NCI-H460 (cell line): ENCODE measurements at places on chromosomes 4 and X. TPM values are rescaled to one million over a fixed set of nuclear protein-coding genes. Genes with fewer than 3 reads are reported as not detected.

Gene HTN3
- not detected in 2 replicates for total RNA-seq

DNA sequence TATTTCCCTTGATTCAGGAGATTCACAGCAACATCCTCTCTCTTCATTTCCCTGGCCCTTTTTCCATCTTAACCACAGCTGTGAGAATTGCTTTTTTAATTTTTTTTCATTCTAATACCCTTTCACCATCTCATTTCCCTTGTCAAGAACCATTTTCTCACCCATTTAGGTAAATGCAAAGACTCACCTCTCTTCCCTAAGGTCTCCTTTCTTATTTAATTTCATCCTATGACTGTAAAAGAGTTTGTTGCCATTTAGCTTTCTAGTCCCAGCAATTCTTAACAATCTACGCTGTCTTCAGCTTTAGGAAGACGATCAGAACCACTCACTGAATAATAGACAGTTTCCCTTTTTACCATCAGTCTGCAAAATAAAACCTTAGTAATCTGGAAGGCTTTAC lies 241.1 kb upstream of the ETNPPL start:
- no peak for DNase-seq

DNA sequence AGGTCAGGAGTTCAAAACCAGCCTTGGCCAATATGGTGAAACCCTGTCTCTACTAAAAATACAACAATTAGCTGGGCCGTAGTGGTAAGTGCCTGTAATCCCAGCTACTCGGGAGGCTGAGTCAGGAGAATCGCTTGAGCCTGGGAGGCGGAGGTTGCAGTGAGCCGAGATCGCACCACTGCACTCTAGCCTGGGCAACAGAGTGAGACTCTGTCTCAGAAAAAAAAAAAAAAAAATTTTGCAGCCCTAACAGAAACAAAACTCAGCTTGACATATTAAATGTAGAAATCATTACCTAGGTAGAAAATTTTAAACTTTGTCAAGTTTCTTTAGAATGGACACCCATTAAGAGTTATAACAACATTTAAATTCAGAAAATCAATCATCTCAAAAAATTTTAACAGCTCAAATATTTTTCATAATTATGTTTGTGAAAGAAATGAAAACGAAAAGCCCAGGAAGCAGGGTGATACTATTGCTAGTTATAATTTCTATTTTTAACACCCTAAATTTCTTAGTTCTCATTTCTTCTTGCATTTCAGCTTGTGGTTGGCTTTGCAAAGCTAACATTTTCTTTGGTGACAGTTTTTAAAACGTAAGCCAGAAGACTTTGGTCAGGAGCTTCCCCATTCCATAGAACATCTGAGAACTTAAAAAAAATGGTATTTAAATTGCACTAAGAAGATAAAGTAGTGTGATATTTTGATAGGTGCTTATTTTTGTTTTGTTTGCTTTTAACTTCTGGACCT lies 33.3 kb upstream of the RBBP7 start:
- DNase-seq: no peak

GRCh38 chr4:106985830-106986229 lies 50.3 kb downstream of the DKK2 start:
- no peak for DNase-seq

Gene MTTP
- total RNA-seq: 0.05 TPM in 1 of 2 replicates, not detected in the other

Gene AKAP4
- not detected in 2 replicates for total RNA-seq

DNA sequence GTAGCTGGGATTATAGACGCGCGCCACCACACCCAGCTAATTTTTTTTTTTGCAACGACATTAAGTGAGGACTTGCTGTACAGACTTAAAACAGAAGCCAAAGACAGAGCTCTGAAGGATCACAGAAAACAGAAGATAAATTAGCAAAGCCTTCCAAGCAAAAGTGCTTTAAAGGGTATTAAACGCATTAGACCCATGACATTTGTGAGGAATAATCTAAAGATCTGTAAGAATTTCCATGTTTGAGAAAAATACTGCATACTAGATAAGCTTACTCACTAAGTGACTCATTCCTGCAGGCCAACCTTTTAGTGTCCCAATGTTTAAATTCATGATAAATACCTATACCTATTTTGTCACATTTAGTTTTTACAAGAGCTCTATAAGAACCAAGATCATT lies 27.4 kb downstream of the SMARCA1 start:
- DNase-seq: no peak

DNA sequence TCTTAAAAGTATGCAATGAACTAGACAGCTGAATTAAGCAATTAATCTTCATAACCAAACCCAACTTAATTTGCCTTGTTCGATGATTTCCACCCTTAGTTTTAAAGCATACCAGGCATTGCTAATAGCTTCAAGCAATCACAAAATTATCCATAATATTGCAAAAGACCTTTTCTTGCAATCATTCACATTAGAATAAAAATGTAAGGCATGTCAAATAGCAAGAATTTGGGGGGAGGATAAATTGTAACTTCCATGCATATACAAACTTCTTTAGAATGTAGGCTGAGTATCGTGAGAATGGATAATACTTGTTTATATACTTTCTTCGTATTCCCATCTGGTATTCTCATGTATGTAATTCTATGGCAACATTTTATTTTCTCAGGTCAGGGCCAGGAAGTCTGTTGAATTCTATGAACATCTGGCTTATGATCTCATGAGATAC lies 28.7 kb upstream of the BMP2K start:
- DNase-seq: no peak

Gene SOWAHD
- not detected in 2 replicates for total RNA-seq

Gene COL4A6
- total RNA-seq: 157 and 177 TPM in 2 replicates

- peak; percentile 3 for DNase-seq
These were observed 706 bp downstream of the CHIC1 start for GRCh38 chrX:73563738-73564068.

DNA sequence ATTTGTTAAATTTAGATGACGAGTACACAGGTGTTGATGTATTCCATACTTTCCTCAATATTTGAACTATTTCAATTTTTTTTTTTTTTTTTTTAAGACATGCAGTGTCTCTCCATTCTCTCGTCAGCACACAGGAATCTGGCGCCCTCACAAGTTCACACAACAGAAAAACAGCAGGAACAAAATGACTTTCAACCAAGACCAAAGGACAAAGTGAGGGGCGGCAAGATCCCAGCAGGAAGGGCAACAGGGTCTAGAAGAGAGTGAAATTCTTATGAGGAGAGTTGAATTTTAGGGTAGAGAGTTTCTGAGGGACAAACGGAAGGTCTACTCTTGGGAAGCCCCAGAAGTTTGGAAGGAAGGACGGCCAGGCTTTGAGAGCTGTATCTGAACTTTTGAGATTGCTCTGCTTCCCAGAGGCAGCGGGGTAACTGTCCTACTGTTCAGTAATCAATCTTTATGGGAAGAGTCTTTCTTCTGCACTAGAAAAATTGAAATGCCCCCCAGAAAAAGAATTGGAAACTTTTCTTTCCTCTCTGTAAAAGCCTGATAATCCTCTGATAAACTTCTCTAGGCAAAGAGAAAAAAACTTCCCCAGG lies 760.2 kb downstream of the RAB28 start:
- no peak for DNase-seq

- DNase-seq: no peak
These were observed 31.4 kb upstream of the ARSH start for GRCh38 chrX:2974961-2975360.

- no peak for DNase-seq
These were observed 72.2 kb downstream of the RAB28 start for GRCh38 chr4:13411942-13412341.

Gene DDX53
- not detected in 2 replicates for total RNA-seq

Gene ABLIM2
- 2.3 and 3.6 TPM in 2 replicates for total RNA-seq

DNA sequence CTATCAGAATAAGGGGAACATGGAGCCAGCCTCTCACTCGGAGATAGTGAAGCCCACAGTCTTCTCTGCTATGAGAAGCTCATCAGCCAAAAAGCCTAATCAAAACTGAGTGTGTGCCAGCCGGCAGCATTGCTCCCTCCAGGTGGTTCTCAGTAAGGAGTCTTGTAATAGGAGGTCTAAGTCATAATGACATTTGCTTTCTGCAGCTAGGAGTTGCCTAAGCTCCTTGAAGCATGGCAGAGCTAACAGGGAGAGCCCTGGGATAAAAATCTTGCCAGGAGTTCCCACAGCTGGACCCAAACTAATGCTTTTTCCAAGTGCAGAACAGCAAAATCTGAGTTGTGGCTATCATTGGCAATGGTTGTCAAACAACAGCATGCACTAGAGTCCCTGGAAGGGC lies 245.2 kb downstream of the SPATA18 start:
- no peak for DNase-seq

DNA sequence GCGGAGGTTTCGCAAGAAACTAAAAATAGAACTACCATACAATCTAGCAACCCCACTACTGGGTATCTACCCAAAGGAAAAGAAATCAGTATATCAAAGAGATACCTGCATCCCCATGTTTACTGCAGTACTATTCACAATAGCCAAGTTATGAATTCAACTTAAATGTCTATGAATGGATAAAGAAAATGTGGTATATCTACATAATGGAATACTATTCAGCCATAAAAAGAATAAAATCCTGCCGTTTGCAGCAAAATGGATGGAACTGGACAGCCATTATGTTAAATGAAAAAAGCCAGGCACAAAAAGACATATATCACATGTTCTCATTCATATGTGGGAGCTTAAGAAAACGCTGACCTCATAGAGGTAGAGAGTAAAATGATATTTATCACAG lies 65.3 kb downstream of the LCORL start:
- DNase-seq: no peak

DNA sequence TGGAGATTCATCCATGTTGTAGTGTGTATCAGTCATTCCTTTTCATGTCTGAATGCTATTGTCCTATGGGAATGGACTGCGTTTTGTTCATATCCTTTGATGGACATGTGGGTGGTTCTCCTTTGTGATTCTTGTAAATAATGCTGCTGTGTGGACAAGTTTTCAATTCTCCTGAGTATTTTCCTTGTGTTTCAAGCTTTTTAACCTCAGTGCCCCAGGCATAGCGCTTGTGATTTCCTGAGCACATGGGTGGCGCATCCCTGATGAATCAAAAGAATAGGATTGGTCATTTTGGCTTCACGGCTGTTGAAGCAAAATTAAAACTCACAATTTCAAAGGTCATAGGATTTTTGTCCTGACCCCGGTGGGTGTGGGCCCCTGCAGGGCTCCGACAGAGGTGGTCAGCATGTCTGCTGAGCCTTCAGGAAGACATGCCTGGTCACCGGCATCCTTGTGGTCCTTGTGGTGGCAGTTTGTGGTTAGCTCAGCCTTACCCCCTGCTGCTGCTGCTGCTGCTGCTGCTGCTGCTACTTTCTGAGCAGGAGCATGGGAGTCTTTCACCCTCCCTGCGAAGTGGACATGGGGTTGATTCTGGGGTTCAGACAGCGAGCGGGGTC lies 30.0 kb downstream of the SHROOM2 start:
- DNase-seq: no peak

GRCh38 chr4:34372815-34373214 lies 1871.5 kb downstream of the ARAP2 start:
- no peak for DNase-seq

Gene MAGEB18
- total RNA-seq: not detected in 2 replicates

Gene POU3F4
- total RNA-seq: not detected in 2 replicates

Gene CLIC2
- 6.4 and 8.1 TPM in 2 replicates for total RNA-seq

DNA sequence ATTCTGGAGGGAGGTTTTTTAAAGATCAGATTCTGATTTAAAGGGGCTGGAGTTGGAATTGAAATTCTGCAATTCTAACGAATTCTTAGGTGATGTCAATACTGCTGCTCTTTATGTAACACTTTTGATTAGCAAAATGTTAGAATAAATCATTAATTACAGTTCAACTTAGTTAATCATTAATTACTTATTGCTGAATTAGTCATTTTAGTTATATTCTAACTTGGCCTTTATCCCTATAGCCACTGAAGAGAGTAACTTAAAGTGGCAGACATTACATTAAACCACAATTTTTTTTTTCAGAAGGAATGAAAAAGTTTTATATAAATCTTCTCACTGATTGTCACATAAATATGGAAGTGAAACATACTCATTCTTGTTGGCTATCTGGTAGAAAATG lies 206.6 kb upstream of the ITM2A start:
- no peak for DNase-seq

Gene GPR101
- not detected in 2 replicates for total RNA-seq

GRCh38 chr4:72591547-72592454 lies 22.8 kb upstream of the ADAMTS3 start:
- no peak for DNase-seq

DNA sequence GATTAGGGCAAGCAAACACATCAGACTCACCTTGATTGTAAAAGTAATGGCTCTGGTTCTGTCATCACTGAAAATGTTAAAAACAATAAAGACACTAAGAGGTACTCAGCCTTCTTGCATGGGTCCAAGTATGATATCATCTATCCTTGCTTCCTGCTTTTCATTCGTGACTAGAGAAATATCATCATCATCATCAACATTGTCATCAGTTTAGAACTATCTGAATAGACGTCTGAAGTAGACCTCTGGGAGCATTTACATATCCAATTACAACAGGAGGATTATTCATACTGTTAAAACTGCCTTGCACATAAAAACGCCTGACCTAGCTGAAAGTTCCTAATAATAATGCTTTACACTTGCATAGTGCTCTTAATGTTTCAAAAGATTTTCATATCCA lies 9.8 kb upstream of the FRAS1 start:
- no peak for DNase-seq
